ENCODE measurements at places on chromosomes 12 and 14.
A peak's percentile ranks its signal among the peaks of the same experiment; 100 is the strongest.

GRCh38 chr12:77606348-77606747 lies 224.3 kb upstream of the NAV3 start:
- DNase-seq: no peak

- no peak for DNase-seq
Observed at GRCh38 chr12:26469421-26470180, 274.2 kb downstream of the SSPN start.

GRCh38 chr14:99231850-99232713 lies 39.9 kb downstream of the BCL11B start:
- DNase-seq: peak; percentile 33

- no peak for DNase-seq
Observed at GRCh38 chr12:21025656-21026055, 105.3 kb upstream of the SLCO1B1 start.

DNA sequence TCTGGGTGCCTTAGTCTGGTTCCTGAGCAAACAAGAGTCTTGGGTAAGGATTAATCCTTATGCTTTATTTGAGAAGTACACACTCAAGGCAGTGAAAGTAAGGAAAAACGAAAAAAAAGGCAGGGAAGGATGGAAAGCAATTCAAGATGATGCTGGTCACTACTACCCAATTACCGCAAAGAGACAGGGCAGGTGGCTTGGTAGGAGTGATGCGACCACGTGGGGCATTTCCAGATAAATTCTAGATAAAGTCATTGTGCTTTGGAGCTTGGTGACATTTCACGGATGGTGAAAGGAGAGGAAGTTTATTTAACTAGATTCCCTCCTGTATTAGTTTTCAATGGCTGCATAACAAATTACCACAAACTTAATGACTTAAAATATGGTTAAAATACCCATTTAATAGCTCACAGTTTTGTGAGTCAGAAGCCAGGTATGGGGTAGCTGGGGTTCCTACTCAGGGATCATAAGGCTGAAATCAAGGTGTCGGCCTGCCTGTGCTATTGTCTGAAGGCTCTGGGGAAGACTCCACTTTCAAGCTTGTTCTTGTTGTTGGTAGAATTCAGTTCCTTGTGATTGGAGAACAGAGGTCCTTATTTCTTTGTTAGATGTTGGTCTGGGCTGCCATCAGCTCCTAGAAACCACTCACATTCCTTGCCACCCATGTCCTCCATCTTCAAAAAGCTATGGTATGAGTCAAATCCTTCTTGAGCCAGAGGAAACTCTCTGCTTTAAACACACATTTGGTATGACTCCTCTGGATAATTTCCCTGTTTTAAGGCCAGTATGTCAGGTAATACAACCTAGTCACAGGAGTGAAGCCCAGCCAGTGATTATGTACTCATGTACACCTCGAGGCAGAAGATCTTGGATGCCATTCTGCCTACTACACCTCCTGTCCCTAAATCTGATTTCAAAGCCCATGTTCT lies 5.6 kb upstream of the HMGA2 start:
- no peak for DNase-seq

DNA sequence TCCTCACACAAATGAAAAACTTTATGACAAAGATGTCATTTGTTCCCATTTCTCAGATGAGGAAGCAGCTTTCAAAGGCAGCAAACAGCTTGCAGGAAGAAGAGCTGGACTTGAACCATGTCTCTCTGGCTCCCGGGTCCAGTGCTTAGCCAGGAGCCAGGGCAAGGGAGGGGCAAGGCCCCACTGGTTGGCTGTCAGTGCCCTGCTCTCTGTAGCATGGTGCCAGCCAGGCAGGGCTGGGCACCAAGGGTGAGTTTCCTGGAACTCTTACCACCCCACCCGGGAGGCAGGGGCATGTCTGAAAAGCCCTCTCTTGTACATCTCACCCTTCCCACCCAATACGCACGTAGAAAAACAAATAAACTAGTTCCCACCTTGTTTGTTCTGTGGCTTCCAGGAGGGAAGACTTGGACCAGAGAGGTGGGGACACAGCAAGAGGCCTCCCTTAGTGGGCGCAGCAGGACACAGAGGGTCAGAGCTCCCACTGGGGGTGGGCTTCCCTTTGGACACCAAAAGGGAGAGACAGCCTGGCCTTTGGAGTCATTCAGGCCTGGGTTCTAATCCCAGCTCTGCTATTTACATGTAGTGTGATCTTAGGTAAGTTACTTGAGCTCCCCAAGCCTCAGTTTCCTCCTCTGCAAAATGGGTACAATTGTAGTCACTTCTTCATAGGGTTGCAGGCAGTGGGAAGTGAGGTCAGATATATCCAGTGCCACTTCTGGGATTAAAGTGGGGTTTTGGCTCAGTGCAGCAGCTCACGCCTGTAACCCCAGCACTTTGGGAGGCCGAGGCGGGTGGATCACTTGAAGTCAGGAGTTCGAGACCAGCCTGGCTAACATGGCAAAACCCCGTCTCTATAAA lies 17.2 kb downstream of the TRPV4 start:
- no peak for DNase-seq

- DNase-seq: peak; percentile 36
Observed at GRCh38 chr14:47949006-47949405, 273.6 kb upstream of the MDGA2 start.

GRCh38 chr12:151579-151978 lies 62.4 kb downstream of the SLC6A12 start:
- DNase-seq: no peak

DNA sequence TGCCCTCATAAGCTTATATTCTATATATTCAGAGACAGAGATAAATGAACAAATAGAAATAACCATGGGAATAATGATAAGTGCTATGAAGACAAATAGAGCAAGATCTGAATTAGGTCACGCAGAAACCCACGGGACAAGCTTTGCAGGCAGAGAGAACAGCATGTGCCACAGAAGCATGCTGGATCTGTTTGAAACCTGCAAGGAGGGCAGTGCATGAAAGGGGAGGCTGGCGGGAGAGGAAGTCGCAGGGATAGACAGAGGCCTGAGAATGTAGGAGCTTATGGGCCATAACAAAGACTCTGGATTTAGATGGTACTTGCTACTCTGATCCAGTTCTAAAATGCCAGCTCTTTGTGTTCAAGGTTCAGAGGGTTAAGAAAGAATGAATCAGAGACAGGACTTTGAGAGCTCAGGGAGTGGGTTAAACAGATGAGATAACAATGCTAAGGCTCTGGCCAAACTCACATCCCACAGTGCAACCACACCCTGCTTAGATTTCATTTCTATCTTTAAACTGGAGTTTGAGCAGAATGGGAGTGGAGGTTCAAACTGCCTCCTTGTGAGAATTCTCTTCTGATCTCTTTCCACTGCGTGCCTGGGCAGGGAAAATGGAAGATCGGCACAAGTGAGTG lies 49.2 kb upstream of the PPP1R12A start:
- DNase-seq: no peak

DNA sequence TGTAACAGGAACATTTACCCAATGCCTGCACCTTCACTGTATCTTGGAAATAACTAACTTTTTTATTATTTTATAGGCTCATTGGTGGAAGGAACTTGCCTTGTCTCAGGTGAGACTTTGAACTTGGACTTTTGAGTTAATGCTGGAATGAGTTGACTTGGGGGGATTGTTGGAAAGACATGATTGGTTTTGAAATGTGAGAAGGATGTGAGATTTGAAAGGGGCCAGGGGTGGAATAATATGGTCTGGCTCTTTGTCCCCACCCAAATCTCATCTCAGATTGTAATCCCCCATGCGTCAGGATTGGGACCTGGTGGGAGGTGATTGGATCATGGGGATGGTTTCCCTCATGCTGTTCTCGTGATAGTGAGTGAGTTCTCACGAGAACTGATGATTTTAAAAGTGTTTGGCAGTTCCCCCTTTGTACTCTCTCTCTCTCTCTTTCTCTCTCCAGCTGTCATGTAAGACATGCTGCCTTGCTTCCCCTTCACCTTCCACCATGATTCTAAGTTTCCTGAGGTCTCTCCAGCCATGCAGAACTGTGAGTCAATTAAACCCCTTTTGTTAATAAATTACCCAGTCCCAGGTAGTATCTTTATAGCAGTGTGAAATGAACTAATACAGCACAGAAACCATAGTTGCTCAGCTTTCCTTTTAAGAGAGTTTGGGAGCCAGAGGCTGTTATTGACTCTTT lies 244.1 kb downstream of the BTG1 start:
- no peak for DNase-seq

DNA sequence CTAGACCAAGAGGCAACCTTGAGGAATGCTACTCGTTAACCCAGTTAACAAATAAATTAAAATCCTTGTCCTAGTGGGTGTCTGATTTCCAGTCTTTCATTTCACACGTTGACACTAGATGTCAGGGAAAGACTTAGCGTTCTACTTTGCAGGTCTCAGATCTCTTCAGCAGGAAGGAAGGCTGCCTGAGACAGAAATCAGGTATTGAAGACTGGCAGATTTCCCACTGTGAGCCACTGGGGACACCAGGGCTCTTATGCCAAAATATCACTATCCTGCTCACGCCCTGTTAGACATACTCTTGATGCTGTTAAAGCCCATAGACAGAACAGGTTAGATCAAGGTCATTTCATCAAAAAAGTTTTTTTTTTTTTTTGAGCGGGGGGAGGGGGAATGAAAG lies 33.0 kb downstream of the EMP1 start:
- DNase-seq: no peak

- no peak for DNase-seq
Observed at GRCh38 chr14:92933481-92933880, 10.5 kb downstream of the CHGA start.

DNA sequence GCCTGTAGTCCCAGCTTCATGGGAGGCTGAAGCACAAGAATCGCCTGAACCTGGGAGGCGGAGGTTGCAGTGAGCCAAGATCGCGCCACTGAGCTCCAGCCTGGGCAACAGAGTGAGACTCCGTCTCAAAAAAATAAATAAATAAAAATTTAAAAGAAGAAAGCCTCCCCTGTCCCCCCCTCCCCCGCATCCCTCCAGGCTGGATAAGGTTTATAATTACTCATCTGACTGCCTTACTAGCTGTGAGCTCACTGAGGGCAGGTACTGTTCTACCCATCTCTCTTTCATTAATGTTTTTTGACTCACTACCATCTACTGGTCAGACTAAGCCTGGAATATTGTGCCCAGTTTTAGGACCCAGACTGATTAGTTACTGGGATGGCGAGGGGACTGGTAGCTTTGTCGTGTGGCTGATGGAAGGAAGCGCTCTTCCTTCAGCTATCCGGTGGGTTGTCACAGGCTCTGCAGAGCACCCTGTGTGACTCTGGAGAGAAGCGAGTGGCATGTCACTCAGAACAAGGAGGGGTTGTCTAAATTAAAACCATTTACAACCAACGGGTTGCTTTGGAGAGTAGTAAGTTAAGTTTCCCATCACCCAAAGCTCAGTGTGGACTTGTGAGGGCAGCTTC lies 16.9 kb downstream of the EVL start:
- DNase-seq: no peak

DNA sequence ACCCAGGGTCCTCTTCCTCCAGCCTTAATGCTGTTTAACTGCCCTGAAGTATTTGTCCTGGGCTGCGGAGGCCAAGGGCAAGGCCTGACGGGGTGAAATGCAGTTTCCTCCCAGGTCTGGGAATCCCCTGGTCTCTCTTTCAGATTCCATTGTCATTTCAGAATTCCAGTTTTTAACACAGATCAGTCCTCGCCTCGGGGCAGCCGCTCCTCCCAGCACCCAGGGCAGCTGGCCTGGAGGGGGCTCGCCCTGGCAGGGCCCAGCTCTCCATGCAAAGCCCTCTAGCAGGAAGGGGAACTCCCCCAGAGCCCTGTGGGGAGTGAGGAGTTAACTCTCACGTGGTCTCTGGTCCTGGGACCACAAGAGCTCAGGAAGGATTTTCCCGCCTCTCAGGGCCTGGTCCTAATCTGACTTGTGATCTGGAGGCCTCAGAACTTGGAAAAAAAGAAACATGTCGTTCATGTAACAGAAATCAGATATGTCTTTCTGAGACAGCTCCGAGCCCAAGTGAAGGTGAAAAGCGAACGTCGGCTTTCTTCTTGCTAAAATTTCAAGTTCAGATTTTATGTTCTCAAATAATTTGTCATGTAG lies 265.6 kb upstream of the SFSWAP start:
- no peak for DNase-seq

DNA sequence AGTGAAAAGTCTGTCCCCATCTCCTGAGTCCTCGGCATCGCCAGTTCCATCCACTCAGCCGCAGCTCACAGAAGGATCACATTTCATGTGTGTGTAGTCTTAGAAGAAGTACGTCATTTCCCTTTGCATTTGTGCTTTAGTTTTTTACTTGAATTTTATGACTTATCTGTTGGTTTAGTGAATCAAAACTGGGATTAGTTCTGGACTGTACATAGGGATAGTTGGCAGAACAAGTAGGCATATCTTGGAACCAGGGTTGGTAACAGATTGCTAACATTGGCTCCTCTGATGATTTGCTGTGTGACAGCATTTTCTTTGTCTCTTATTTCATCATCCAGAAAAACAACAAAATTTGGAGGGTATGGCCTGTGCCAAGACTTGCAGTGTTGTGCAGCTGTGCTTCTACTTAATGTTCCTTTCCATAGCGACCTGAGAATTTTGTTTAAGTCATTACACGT lies 69.6 kb upstream of the AEBP2 start:
- DNase-seq: peak; percentile 23

DNA sequence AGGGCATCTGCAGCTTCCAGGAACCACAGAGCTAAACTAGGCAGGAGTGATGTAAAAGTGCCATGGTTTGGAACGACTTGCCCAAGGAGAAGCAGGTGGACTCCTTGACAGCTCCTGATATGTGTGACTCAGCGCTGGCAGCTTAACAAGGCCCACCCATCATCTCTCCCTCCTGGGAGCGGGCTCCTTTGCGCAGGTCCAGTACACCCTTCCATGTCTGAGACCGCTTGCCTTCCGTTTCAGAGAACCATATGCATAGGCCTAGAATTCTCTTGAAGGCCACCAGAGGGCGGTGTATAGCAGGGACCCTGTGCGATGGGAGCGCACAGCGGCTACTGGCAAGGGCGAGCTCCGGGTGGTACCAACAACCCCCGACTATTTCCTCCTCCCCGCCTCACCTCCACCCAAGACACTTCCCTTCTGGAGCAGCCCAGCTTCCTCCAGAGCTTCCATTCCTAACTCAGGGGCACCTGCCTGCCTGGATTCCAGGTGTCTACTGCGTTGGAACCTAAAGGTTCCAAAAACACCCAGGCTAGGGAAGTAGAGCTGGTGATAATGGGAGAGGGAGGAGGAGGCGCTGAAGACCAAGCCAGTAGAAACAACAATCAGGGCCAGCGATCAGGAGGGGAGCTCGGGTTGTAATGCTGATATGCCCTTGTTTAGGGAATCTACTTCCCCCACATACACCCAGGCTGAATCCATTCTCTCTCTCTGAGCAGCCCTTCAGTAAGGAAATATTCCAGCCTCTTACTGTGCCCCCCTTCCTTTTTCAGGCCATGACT lies 6.3 kb downstream of the DHH start:
- DNase-seq: peak; percentile 86

GRCh38 chr14:24408764-24409163 lies 10.0 kb downstream of the NYNRIN start:
- no peak for DNase-seq

- DNase-seq: no peak
Observed at GRCh38 chr12:97535582-97535981, 73.0 kb downstream of the RMST start.

DNA sequence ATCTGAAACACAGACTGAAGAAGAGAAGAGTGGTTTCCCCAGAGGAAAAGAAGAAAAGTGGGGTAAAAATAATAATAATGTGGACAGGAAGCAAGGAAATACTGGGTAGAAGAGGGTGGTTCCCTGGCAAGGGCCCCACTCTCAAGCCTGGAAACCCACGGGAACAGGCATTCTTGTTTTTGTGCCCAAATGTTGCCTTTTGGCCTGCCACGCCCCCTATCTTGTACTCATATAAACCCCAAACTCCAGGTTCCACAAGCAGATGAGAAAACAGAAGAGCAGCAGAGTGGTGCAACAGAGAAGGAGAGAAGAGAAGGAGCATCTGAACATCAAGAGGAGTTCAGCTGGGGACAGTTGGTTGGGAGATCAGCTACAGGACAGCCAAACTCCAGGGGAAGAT lies 51.2 kb downstream of the NDUFA12 start:
- DNase-seq: no peak
